ENCODE measurements at places on chromosomes 13 and 19. TPM values are rescaled to one million over a fixed set of nuclear protein-coding genes. Genes with fewer than 3 reads are reported as not detected.

The TJP3 gene
- polyA plus RNA-seq: 3.3 TPM

The COG6 gene
- polyA plus RNA-seq: 12.9 TPM

The HSPB6 gene
- polyA plus RNA-seq: 18.9 TPM

The GNG7 gene
- polyA plus RNA-seq: 4.2 TPM

The NCR1 gene
- 0.46 TPM for polyA plus RNA-seq

The PSG3 gene
- 0.05 TPM for polyA plus RNA-seq

The CEACAM3 gene
- 1.5 TPM for polyA plus RNA-seq

The LMO7 gene
- polyA plus RNA-seq: 59.7 TPM

The OR7C1 gene
- 0.11 TPM for polyA plus RNA-seq

The ZNF625 gene
- polyA plus RNA-seq: 1.9 TPM

The LGALS7B gene
- polyA plus RNA-seq: 234 TPM

The SPTBN4 gene
- polyA plus RNA-seq: 0.73 TPM

The SHISA7 gene
- polyA plus RNA-seq: 0.11 TPM

The RFPL4AL1 gene
- 0.05 TPM for polyA plus RNA-seq

The ZNF888 gene
- polyA plus RNA-seq: 6.1 TPM

The ZIC5 gene
- polyA plus RNA-seq: 0.07 TPM

The ZNF473 gene
- 2.5 TPM for polyA plus RNA-seq

The PLIN5 gene
- polyA plus RNA-seq: 12.3 TPM

The APOC1 gene
- polyA plus RNA-seq: 249 TPM

The CILP2 gene
- 0.23 TPM for polyA plus RNA-seq

The IRGC gene
- 0.02 TPM for polyA plus RNA-seq

The FCHO1 gene
- 28.2 TPM for polyA plus RNA-seq

The LGI4 gene
- 9.8 TPM for polyA plus RNA-seq

The B9D2 gene
- polyA plus RNA-seq: 9.0 TPM

The PRR19 gene
- polyA plus RNA-seq: 0.78 TPM

The ZNF528 gene
- 18.4 TPM for polyA plus RNA-seq

The GATAD2A gene
- polyA plus RNA-seq: 20.9 TPM

The PSG7 gene
- 0.07 TPM for polyA plus RNA-seq

The EDNRB gene
- 5.5 TPM for polyA plus RNA-seq

The IQCN gene
- polyA plus RNA-seq: 5.0 TPM

The LPAR2 gene
- polyA plus RNA-seq: 53.8 TPM

The GSX1 gene
- polyA plus RNA-seq: 0.37 TPM

The CYP4F22 gene
- 0.64 TPM for polyA plus RNA-seq

The ZNF534 gene
- 0.82 TPM for polyA plus RNA-seq

The KLK2 gene
- 0.50 TPM for polyA plus RNA-seq

The ELSPBP1 gene
- 0.32 TPM for polyA plus RNA-seq

The CGB2 gene
- polyA plus RNA-seq: 0.11 TPM

The NKPD1 gene
- 0.59 TPM for polyA plus RNA-seq

The HCN2 gene
- 0.46 TPM for polyA plus RNA-seq

The ZNF320 gene
- 9.7 TPM for polyA plus RNA-seq

The WIZ gene
- 13.3 TPM for polyA plus RNA-seq
